ENCODE measurements at places on chromosomes 1 and 21.

DNA sequence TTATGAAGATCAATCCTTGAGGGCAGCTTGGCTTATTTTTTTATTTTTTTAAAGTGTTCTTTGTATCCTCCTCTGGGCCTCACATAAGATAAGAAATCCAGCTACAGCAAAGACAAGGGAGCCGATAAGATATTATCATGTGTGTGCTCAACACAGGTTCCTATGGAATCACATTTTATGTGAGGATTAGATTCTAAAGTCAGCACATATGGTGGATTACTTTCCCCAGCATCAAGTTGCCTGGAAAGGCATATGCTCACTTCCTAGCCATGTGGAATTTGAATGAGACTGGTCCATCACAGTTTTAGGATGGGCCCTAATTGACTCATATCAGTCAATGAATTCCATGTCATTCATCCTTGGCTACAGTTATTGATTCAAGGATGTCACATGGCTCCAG, 456.9 kb upstream of the LRRC7 start:
- no peak for DNase-seq

- no peak for DNase-seq
These were observed at the start of gene NCF2 for GRCh38 chr1:183590244-183591191. NCF2 (minus strand) TSS chr1:183590459; CDS start chr1:183590329, 130 bp downstream.

GRCh38 chr21:31371715-31372470, 27.8 kb upstream of the TIAM1 start:
- no peak for DNase-seq

DNA sequence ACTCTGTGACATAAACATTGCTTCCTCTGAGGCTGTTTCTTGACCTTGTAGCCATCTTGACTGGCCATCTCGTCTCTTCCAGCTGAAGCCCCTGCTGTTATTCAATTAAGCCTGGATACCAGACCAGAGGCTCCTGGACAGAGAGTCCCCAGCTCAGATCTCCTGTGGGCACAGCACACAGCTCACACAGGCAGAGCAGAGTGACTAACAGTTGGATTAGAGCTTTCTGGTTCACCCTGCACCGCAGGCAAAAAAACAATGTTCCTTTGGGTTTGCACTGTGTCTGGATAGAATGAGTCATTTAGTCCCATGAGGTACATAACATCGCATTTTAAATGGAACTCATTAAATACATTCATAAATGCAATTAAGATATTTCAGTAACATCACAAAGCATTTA, 33.4 kb upstream of the USH2A start:
- DNase-seq = no peak

DNA sequence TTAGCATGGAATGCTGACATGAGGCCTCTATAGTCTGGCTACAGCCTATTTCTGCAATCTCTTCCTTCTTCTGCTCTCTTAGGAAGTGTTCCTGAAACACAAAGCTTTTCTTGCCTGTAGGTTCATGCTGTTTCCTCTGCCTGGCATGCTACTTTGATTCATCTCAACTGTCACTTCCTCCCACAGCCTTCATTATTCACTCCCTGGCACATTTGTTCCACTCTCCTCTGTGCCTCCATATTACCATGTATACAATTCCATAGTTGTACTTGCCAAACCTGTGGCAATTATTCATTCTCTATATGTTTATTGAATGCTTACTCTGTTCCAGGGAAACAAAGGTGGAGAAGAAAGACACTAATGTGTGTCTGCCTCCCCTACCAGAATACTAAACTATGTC, 210.2 kb downstream of the LRRC7 start:
- DNase-seq = no peak

- DNase-seq = no peak
These were observed 109.6 kb downstream of the PRDM2 start for GRCh38 chr1:13809461-13810159.

- DNase-seq = no peak
These were observed 78.9 kb downstream of the CD247 start for GRCh38 chr1:167439301-167439988.

GRCh38 chr21:32311621-32312020, 13.0 kb downstream of the MRAP start:
- DNase-seq = no peak

DNA sequence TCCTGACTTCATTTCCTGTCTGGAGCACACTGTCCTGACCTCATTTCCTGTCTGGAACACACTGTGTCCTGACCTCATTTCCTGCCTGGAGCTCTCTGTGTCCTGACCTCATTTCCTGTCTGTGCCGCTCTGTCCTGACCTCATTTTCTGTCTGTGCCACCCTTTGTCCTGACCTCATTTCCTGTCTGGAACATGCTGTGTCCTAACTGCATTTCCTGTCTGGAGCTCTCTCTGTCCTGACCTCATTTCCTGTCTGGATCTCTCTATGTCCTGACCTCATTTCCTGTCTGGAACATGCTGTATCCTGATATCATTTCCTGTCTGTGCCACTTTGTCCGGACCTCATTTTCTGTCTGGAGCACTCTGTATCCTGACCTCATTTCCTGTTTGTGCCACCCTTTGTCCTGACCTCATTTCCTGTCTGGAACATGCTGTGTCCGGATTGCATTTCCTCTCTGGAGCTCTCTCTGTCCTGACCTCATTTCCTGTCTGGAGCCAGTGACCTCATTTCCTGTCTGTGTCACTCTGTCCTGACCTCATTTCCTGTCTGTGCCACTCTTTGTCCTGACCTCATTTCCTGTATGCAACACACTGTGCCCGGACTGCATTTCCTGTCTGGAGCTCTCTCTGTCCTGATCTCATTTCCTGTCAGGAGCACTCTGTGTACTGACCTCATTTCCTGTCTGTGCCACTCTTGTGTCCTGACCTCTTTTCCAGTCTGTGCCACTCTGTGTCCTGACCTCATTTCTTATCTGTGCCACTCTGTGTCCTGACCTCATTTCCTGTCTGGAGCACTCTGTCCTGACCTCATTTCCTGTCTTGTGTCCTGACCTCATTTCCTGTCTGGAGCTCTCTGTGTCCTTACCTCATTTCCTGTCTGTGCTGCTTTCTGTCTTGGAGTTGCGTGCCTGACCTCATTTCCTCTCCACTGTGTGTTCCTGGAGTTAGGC, 27.6 kb downstream of the SKI start:
- no peak for DNase-seq

DNA sequence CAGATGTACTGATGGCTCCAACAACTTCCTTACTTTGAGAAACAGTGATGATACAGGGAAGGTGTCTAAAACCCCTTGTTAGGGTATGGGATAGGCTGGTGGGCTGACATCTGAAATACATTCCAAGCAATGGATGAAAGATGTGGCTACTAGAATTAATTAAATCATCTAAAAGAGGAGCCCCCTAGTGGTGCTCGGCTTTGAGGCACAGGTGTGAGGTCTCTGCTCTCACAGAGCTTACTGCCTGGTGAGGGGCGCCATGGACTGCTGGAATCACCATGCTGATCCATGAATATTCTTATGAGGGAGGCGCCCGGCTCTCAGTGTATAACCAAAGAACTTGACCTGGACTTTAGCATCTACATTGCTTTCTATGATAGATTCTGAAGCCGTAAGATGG, 48.5 kb downstream of the GNG4 start:
- DNase-seq = no peak

DNA sequence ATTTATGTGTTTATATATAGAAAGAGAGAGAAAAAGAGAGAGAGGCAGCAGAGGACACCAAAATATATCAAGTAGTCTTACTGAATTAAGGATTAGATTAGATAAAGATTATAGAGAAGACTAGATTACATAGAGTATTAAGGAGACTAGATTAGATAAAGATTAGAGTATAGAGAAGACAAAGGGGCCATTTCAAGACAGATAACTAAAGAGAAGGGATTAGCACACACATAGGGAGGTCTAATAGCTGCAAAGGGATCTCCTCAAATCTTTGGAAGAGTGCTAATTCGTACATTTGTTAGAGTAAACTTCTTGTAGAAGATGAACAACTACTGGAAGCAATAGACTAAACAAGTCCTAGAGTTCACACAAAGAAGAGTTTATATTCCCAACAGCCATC, 34.2 kb downstream of the OR6Y1 start:
- no peak for DNase-seq

DNA sequence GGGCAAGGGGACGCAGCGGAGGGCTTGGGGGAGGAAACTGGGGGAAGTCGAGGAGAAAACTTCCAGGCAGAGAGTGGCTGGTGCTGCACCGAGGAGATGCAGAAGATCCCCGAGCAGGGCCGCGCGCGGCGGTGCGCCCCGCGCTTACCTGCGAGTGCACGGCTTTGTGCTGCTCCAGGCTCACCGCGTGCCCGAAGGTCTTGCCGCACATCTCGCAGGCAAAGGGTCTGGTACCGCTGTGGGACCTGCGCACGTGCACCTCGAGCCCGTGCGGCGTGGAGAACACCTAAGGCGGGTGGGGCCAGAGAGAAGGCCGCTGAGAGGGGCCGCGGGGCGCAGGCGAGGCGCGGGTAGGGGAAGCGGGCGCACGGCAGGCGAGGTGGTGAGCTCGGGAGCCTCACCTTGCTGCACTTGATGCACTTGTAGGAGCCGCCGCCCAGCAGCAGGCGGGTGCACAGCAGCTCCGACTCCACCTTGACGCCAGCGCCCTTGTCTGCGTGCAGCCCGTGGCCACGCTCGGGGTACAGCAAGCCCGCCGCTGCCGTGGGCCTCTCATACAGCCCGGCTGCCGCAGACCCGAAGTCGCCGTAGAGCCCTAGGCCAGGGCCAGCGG, 6.4 kb downstream of the GFI1 start:
- no peak for DNase-seq

DNA sequence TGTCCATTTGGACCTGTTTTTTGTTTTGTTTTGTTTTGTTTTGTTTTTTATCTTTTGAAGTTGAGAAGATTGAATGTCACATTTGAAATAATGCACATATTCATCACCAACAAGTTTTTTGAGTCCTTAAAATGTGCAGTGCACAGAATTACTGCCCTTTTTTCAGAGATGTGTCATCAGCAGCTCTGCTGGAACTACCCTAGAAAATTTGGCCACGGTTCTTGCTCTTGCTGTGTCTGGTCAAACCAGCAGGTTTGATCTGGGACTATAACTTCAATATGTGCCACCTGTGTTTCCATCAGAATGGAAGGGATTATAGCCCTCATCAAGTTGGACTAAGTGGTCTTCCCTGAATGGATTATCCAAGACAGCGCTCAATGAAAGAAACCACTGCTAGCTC, 24.1 kb upstream of the CNN3 start:
- DNase-seq = no peak

- DNase-seq = no peak
These were observed 19.1 kb upstream of the SLC5A9 start for GRCh38 chr1:48203287-48203900.

DNA sequence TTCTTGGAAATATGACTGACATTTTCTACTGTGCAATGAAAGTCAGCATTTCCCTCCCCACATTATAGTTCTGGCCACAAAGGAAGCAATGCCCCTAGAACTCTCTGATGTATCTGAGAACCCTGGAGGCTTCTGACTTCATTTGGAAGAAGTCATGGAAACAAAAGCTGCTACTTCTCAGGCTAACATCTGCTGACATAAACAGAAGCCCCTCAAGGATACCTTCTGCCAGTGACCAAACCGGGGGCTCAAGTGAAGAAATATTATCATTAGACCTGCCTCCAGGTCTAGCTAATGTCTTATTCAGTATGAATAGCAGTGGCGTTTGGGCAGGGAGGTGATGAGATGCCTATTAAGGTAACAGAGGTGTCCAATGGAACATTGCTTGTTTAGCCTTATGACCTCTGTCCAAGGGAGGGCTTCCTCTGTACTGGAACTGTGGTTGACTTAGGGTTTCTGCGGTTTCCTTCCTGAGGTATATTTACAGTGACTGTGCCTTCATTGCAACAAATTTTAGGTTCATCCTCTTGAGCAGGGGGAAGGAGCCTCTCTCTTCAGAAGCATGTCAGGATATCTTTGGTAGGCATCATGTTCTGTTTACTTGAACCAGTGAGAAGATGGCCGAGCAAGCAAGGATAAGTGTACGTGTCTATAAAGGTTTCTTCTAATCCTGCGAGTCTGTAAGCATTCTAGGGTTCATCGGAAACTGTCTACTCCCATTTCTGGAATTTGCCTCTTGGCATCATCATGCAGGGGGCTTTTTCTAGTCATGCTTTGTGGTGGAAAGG, 161.7 kb downstream of the PBX1 start:
- no peak for DNase-seq

DNA sequence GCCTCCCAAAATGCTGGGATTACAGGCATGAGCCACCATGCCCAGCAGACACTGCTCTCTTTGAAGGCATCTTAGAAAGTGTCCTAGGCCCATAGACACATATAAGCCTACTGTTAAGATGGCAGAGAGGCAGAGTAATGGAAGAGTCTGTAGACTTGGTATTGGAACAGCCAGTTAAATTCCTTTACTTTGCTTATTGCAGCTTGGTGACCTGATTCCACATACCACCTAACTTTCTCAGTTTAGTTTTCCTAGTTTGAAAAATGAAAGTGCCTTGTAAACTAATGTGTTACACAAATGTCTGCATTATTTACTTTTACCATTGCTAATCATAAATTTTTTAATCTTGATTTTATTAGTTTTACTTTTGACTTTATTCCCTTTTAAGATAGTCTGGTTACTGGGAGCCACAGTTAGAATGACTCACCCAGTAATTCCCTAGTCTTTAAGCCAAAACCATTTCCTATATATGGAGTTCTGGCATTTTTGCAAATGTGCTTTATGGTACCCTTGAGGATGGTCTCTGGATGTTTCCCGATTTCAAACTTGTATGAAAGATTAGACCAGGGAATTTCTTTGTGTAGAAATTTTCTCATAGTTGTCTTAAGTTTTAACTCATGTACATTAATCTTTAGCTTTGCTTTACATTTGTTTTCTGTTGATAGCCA, 6.4 kb downstream of the SMAP2 start:
- no peak for DNase-seq

DNA sequence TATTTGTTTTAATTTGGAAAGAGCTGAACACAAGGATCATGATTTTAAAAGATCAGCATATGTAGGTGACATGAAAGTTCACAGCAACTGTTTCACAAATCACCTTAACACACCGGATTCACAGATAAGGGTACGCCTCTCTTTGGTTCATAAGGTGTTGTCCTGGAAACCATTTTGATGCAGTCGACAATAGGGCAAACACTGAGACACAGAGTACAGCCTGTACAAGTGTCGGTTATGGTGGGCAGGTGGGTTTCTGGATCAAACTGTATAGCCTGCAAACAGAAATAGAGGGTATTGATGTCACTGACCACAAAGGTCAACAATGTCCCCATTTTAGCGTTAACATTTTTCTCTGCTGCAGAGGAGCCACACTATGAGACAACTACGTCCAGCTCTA, 357.3 kb downstream of the PTBP2 start:
- no peak for DNase-seq

GRCh38 chr21:34845521-34846451, 177.0 kb downstream of the CLIC6 start:
- no peak for DNase-seq

DNA sequence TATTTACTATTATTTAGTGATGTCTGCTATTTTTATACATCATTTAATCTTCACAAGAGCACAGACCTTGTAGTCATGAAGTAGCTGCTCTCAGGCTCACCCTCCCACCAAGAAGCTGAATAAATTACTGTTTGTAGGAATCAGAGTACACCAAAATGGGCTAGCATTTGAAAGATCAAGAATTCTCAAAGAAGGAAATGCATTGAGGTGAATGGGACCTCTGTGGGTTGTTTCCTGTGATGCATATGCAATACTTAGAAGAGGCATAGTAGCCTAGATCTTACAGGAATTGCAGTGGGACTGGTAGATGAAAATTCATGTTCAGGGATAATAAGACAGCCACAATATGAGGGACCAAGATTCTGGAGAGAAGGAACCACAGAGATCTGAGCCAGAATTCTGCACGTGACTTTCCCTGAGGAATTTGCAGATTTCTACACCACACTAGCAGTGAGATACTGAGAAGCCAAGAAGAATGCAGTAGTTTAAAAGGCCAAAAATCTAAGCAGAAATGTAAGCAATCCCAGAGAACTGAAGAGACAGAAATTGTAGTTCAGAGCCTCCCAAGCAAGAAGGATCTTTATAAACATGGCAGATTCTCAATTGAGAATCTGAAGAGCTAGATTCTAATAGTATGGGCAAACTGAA, 307.0 kb downstream of the ST6GALNAC3 start:
- DNase-seq = no peak

Data from omental fat pad (tissue), 4 donors.